Stimulated activated CD4-positive, alpha-beta T cell treated with anti-CD3 and anti-CD28 coated beads, Interleukin-15, amount 100 ng/mL, for 24 hours (primary cell): ENCODE measurements at places on chromosomes 6 and 20.

GRCh38 chr6:103983860-103984259 is 875.9 kb downstream of the HACE1 start:
- DNase-seq: no peak

- no peak for DNase-seq
These were observed 19.5 kb downstream of the NDUFAF4 start for GRCh38 chr6:96878143-96878542.

GRCh38 chr20:45340236-45340847 is 7.9 kb downstream of the SDC4 start:
- DNase-seq: no peak

GRCh38 chr6:168016721-168017525 is 19.5 kb downstream of the KIF25 start:
- DNase-seq: no peak

- no peak for DNase-seq
These were observed 47.4 kb downstream of the AIG1 start for GRCh38 chr6:143107911-143108761.

- DNase-seq: peak; percentile 46
These were observed 165.8 kb upstream of the CITED2 start for GRCh38 chr6:139540276-139540675.

DNA sequence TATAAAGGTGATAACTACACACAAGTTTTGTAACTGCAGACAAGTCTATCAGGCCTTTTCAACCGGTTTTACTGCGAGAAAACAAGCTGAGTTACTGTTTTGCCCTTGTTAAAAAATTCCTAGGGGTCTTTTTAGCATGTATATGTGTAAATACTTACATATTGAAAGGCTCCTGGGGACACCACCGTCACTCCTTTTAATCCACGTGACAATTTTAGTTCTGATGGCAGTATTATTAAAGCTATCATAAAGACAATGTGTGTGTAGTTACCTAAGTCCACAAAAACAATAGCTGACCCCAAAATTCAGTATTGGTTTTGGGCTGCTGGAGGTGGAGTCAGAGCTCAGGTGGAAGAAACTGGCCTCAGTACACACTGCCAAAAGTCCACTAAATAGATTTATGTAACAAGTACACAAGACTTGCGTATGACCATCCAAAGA is 41.3 kb upstream of the HFE start:
- peak; percentile 27 for DNase-seq

DNA sequence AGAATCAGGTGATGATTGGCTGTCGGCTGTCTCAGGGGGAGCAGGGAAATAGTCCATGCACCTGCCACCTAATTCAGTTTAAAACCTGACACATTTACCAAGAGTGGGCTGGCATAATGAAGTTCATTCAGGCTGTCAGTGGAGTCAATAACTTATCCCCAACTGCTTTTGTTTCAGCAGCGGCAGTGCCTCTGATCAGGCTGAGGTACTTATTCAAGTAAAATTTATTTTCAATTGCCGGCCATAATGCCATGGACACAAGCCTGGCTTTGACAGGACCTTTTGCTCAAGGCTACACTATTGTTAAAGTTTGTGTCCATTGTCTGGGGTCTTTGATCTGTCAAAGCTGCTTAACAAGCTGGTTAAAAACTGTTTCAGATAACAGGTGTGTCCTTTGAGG is 20.6 kb downstream of the OLIG3 start:
- no peak for DNase-seq

- no peak for DNase-seq
These were observed 142.9 kb downstream of the TFAP2B start for GRCh38 chr6:50961611-50962010.
